ENCODE measurements at places on chromosomes 5 and 9.

- no peaks in the 10 kb centered on the region for H3K36me3 ChIP-seq
- H3K27me3 ChIP-seq: peaks cover 4% of the 10 kb centered on the region
- H3K4me1 ChIP-seq: no peaks in the 10 kb centered on the region
- no peak overlapping the region for H3K27ac ChIP-seq
These were observed 132.0 kb downstream of the SEC61B start for GRCh38 chr9:99354104-99354503.

DNA sequence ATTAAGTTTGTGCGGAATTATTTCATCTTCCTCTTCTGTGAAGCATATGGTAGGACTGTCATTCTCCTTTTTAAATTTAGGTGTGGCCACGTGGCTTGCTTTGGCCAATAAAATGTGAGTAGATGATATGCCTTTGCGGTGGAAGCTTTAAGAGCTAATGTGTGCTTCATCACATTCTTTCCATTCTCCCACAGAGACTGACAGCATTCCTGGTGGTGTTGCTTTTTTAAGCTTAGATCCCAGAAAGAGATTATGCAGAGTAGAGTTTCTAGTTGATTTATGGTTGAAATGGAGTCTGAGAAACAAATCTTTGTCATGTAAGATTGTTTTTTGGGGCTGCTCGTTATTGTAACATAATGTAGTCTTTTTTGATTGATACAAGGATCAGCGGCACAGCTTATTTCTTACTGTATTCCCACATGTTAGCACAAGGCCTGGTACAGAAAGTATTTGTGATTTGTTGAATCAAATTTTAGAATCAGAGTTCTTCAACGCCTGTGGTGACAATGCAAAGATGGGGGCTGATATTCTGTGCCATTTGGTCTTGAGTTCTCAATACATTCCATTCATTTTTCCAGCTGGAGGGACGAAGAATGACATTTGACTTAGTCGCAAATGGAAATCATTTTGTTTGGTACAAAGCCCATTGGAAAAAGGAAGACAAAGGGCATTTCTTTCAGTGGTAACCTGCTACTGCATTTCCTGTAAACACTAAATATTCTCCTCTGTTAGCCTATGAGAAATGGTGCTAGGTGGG, 209.9 kb upstream of the VLDLR start:
- no peak overlapping the region for H3K4me3 ChIP-seq
- no peaks in the 10 kb centered on the region for H3K36me3 ChIP-seq
- H3K27ac ChIP-seq: no peak overlapping the region

- peaks cover 51% of the 10 kb centered on the region for H3K36me3 ChIP-seq
- DNase-seq: no peak
- no peak overlapping the region for H3K27ac ChIP-seq
- no peaks in the 10 kb centered on the region for H3K27me3 ChIP-seq
- no peak overlapping the region for H3K4me3 ChIP-seq
These were observed 4.7 kb downstream of the PDLIM4 start for GRCh38 chr5:132261881-132262845.

DNA sequence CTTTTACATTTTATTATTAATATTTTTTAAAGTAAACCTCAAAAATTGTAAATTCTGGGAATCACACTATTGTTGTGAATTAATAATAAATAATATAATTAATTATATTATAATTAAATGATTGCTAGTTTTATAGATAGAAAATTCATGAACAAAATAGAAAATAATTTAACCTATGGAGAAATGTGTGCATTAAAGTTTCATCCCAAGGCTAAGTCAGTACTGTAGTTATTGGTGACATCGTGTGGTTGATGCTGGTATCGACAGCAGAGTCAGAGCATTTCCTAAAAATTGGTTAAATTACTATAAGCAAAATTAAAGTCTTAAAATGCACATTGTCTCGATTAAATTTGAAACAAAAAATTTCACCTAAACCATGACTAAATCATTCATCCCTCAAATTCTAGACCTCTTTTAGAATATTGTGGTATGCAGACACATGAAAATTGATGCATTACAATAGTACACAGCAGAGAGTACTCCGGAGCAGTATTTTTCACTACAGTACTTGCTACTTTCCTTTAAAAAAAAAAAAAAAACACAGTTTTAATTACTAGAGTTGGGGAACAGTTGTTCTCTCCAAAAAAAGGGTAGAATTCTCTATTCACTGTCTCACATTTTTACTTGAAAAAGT, 73.9 kb downstream of the RORB start:
- no peak overlapping the region for H3K27ac ChIP-seq
- peak; percentile 33 for DNase-seq
- no peaks in the 10 kb centered on the region for H3K27me3 ChIP-seq
- H3K4me3 ChIP-seq: no peak overlapping the region
- H3K4me1 ChIP-seq: no peaks in the 10 kb centered on the region

GRCh38 chr9:75422944-75423522, 334.7 kb downstream of the OSTF1 start:
- H3K27me3 ChIP-seq: no peaks in the 10 kb centered on the region
- H3K36me3 ChIP-seq: no peaks in the 10 kb centered on the region
- no peak overlapping the region for H3K27ac ChIP-seq
- no peak overlapping the region for H3K4me3 ChIP-seq

DNA sequence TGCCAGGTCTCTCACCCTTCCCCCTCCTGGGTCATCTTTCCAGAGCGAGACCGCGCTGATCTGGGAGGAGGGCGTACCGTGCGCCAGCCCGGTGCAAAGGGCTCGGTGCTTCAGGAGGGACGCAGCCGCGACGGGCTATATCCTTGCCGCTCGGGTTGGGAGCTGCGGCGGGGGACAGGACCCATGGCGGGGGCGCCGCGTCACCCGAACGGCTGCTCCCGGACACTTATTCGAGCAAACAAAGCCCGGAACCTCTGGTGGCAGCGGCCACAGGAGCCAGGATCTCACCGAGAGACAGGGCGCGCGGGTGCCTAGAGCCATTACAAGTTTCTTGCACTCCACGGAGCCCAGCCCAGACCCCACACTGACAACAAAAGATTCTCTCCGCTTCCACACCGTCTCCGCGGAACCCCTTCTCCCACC, 1.3 kb downstream of the SEMA6A start:
- peak; percentile 69 for DNase-seq
- peaks cover 5% of the 10 kb centered on the region for H3K27me3 ChIP-seq
- no peaks in the 10 kb centered on the region for H3K4me1 ChIP-seq
- peak overlapping the region; percentile 77 for H3K4me3 ChIP-seq
- H3K27ac ChIP-seq: peak overlapping the region; percentile 95

- no peak for DNase-seq
- H3K27me3 ChIP-seq: peaks cover 14% of the 10 kb centered on the region
- H3K27ac ChIP-seq: no peak overlapping the region
- no peaks in the 10 kb centered on the region for H3K4me1 ChIP-seq
- H3K4me3 ChIP-seq: no peak overlapping the region
- H3K36me3 ChIP-seq: no peaks in the 10 kb centered on the region
These were observed 5.2 kb downstream of the KCNN2 start for GRCh38 chr5:114367029-114367428.

DNA sequence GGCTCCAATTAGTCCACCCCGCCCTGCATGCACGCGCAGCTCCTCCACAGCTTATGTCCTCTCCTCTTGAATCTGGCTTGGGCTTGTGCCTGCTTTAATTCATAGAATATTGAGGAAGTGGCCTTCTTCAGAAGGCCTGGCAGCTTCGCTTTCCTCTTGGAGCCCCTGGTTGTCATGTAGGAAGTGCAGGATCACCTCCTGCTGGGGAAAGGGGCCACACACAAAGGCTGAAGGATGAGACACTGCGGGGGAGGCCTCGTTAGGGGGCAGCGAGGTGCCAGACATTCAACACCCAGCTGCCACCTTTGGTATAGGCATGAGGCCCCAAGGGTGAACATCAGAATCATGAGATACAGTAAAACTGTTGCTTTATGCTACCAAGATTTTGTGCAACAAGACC, 2.7 kb upstream of the CNOT6 start:
- no peak for DNase-seq
- no peaks in the 10 kb centered on the region for H3K27me3 ChIP-seq
- peaks cover 8% of the 10 kb centered on the region for H3K4me1 ChIP-seq
- H3K4me3 ChIP-seq: no peak overlapping the region

DNA sequence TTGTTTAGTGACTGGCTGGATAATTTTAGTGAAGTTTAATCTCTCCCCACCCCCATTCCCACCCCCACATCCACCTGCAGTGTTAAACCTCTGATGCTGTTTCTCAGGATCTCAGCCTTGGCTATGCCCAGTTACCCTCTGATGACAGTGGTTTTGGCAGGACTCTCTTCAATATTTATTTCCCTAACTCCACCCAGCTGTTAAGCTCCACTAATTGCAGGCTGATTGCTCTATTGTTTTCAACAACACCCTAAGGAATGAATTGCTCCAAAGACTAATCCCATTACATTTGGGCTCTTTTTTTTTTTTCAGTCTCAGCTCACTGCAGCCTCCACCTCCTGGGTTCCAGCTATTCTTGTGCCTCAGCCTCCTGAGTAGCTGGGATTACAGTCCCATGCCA, 46.3 kb downstream of the PHAX start:
- H3K36me3 ChIP-seq: no peaks in the 10 kb centered on the region
- H3K27ac ChIP-seq: no peak overlapping the region
- H3K4me1 ChIP-seq: no peaks in the 10 kb centered on the region
- H3K4me3 ChIP-seq: no peak overlapping the region
- no peak for DNase-seq
- no peaks in the 10 kb centered on the region for H3K27me3 ChIP-seq

DNA sequence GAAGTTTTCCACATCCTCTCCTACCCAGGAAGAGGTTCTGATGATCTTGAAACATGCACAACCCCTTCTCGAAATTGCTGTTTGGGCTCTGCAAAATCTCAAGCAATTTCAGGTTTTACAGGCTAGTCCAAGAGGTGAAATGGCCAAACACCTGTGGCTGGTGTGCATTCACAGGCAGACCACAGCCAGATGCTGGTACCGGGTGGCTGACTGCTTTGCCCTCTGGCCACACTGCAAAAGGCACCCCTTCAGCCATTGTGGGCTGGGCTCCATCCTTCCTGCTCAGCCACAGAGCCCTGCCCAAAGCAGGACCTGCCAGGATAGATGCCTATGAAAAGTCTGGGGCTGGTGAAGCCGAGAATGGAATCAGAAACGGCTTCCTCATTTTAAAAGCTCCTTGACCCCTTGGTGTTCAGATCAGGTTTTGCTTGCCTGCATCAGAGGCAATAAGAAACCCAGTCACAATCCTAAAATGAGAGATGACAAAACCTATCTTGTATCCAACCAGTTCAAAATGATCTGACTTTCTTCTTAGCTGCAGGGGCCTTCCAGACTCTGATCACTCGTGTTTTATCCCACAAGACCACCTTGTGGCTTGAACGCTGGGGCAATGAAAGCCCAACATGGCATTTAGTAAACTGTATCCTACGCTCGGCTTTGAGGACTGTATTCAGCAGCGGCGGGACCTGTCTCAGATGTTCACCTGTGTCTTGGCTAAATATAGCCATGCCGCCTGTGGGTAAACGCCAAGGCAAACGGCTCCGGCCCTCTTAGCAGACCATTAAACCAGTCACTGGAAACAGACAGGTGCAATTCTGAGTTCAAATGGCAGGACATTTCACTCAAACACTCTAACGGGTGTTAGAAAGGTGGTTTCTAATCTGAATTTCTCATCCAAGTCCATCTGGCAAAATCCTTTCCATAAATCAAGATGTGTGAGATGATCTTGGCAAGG, 49.6 kb downstream of the EPB41L4B start:
- H3K4me1 ChIP-seq: peaks cover 8% of the 10 kb centered on the region
- H3K36me3 ChIP-seq: no peaks in the 10 kb centered on the region
- DNase-seq: no peak

- no peak overlapping the region for H3K27ac ChIP-seq
- no peak overlapping the region for H3K4me3 ChIP-seq
- H3K36me3 ChIP-seq: no peaks in the 10 kb centered on the region
- no peaks in the 10 kb centered on the region for H3K4me1 ChIP-seq
These were observed 45.4 kb downstream of the SPATA31C2 start for GRCh38 chr9:88092797-88093331.

- no peak overlapping the region for H3K4me3 ChIP-seq
- no peaks in the 10 kb centered on the region for H3K4me1 ChIP-seq
- H3K36me3 ChIP-seq: no peaks in the 10 kb centered on the region
- no peaks in the 10 kb centered on the region for H3K27me3 ChIP-seq
- DNase-seq: no peak
These were observed 171.4 kb upstream of the KLF4 start for GRCh38 chr9:107660976-107661375.

DNA sequence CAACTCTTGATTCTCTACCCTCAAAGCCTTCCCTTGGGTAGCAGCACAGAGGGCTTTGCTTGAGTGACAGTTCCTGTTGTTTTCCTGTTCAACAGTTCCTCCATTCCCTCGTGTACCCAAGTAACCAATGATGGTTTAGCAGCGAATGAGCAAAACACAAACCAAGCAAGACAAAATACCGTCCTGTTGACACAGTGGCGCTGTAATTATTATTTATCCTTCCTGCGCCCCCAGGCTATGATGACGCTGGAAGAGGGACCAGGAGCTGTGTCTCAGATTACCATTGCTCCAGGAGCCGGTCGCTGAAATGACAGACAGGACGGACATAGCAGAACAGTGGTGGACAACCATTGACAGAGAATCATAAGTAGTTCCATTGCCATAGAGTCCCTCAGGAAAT, 154.8 kb downstream of the GADD45G start:
- H3K36me3 ChIP-seq: no peaks in the 10 kb centered on the region
- H3K27me3 ChIP-seq: no peaks in the 10 kb centered on the region
- no peak overlapping the region for H3K27ac ChIP-seq
- H3K4me3 ChIP-seq: no peak overlapping the region
- DNase-seq: no peak

- H3K27ac ChIP-seq: no peak overlapping the region
- no peaks in the 10 kb centered on the region for H3K4me1 ChIP-seq
- H3K27me3 ChIP-seq: no peaks in the 10 kb centered on the region
- no peak for DNase-seq
These were observed 31.6 kb upstream of the DTWD2 start for GRCh38 chr5:119019949-119020348.

GRCh38 chr9:81535542-81536241, 153.7 kb downstream of the TLE1 start:
- DNase-seq: peak; percentile 36
- no peak overlapping the region for H3K4me3 ChIP-seq
- H3K4me1 ChIP-seq: peaks cover 10% of the 10 kb centered on the region
- no peaks in the 10 kb centered on the region for H3K36me3 ChIP-seq
- H3K27ac ChIP-seq: no peak overlapping the region
- H3K27me3 ChIP-seq: no peaks in the 10 kb centered on the region

GRCh38 chr9:505741-506059, 291.0 kb downstream of the DOCK8 start:
- H3K27ac ChIP-seq: no peak overlapping the region
- peaks cover 2% of the 10 kb centered on the region for H3K4me1 ChIP-seq
- H3K27me3 ChIP-seq: no peaks in the 10 kb centered on the region
- no peak for DNase-seq
- no peaks in the 10 kb centered on the region for H3K36me3 ChIP-seq

DNA sequence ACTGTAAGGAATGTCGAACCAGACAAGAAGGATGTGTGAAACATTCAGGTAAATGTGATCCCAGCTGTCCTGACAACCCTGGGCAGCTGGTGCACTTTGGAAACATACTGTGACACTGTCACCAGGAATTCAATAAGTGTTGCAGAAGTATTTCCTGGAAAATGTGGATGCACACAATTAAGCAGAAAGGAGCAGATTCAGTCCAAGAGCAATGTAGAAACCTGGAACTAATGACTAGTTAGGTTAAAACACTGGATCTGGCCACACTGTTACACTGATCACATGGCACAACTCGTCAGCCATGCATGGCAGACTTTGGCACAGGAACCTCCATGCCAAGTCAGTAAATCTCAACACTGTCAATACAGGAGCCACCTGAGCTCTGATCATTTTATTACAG, 109.0 kb downstream of the FAM174A start:
- peaks cover 5% of the 10 kb centered on the region for H3K4me1 ChIP-seq
- DNase-seq: no peak
- no peak overlapping the region for H3K27ac ChIP-seq
- H3K27me3 ChIP-seq: no peaks in the 10 kb centered on the region
- H3K4me3 ChIP-seq: no peak overlapping the region
